PC-3 (cell line): ENCODE measurements at places on chromosomes 6 and 20.

GRCh38 chr20:33668466-33669155 lies 1.9 kb downstream of the ACTL10 start:
- DNase-seq, result no peak
- no peaks in the 10 kb centered on the region for H3K27me3 ChIP-seq
- no peak overlapping the region for H3K27ac ChIP-seq

DNA sequence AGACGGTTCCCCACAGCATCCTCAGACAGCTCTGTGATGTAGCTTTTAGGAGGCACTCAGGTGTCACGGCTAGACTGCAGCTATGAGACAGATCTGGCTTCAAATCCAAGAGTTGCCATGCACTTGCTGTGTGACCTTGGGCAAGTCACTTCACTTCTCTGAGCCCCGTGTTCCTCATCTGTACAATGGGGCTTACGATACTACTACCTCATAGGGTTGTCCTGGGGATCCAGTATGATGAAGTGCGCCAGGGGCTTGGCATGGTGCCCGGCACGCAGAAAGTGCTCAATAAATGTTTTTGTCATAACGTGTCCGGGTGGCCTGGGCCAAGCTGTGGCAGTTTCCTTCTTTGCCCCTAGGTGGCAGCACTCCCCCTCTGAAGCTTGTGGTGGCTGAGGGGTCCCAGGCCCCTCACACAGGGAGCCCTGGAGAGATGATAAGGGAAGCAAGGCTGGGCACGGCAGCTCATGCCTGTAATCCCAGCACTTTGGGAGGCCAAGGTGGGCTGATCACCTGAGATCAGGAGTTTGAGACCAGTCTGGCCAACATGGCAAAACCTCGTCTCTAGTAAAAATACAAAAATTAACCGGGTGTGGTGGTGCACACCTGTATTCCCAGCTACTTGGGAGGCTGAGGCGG lies 19.1 kb upstream of the CHMP4B start:
- no peaks in the 10 kb centered on the region for H3K27me3 ChIP-seq
- H3K27ac ChIP-seq, result no peak overlapping the region
- no peaks in the 10 kb centered on the region for H3K36me3 ChIP-seq
- DNase-seq, result peak; percentile 62
- H3K4me1 ChIP-seq, result peaks cover 62% of the 10 kb centered on the region
- H3K4me3 ChIP-seq, result no peak overlapping the region

DNA sequence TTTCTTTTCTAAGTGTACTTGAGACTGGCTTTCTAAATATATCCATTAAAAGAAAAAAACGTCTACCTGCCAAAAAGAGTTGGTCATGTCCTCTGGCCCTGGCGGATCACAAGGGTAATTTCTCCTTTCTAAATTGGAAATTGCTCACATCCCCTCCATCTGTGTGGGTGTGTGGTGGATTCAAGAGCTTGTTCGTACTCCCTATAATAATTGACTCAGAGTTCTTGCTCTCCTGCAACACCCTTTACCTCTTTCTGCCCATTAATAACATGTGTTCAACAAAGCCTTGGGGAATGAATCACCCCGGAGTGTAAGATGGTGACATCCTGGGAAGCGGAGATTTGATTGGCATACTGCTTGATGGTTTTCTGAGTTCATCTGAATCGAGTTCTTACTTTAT lies 263.8 kb downstream of the ALDH8A1 start:
- H3K4me3 ChIP-seq, result no peak overlapping the region
- DNase-seq, result peak; percentile 31
- H3K27me3 ChIP-seq, result no peaks in the 10 kb centered on the region
- H3K27ac ChIP-seq, result no peak overlapping the region
- H3K36me3 ChIP-seq, result no peaks in the 10 kb centered on the region

- H3K36me3 ChIP-seq, result no peaks in the 10 kb centered on the region
- H3K27me3 ChIP-seq, result 0 out of 2 replicates have a peak, but pooled peaks cover 4% of the 10 kb centered on the region
- H3K4me3 ChIP-seq, result no peak overlapping the region
- no peaks in the 10 kb centered on the region for H3K4me1 ChIP-seq
Measured at GRCh38 chr6:52164319-52165094, 21.7 kb upstream of the IL17A start.

GRCh38 chr6:67541586-67541985 lies 1093.5 kb upstream of the ADGRB3 start:
- H3K4me1 ChIP-seq, result no peaks in the 10 kb centered on the region
- H3K27me3 ChIP-seq, result no peaks in the 10 kb centered on the region
- H3K27ac ChIP-seq, result no peak overlapping the region
- peaks cover 5% of the 10 kb centered on the region; the same call in 1 of the 2 replicates for H3K36me3 ChIP-seq

DNA sequence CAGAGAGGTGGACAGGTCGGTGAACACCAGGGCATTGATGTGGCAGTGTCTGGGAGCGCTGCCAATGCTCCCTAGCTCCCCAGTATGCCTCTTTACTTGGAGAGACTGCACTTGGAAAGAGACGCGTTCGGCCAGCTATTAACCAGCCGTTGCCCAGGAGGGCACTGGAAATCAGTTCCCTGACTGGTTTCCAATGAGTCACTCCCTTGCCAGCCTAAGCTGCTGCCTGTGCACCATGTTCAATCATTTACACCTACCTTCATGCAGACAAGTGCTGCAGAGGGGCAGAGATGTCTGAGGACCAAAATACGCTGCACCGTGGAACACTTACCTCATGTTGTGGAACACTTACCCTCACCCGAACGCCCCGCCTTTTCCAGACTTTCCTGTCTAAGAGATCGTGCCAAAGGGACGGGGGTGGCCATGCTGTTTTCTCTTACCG lies 151.6 kb downstream of the SOBP start:
- peak; percentile 23 for DNase-seq
- H3K27me3 ChIP-seq, result no peaks in the 10 kb centered on the region
- peaks cover 8% of the 10 kb centered on the region for H3K4me1 ChIP-seq
- no peaks in the 10 kb centered on the region for H3K36me3 ChIP-seq

DNA sequence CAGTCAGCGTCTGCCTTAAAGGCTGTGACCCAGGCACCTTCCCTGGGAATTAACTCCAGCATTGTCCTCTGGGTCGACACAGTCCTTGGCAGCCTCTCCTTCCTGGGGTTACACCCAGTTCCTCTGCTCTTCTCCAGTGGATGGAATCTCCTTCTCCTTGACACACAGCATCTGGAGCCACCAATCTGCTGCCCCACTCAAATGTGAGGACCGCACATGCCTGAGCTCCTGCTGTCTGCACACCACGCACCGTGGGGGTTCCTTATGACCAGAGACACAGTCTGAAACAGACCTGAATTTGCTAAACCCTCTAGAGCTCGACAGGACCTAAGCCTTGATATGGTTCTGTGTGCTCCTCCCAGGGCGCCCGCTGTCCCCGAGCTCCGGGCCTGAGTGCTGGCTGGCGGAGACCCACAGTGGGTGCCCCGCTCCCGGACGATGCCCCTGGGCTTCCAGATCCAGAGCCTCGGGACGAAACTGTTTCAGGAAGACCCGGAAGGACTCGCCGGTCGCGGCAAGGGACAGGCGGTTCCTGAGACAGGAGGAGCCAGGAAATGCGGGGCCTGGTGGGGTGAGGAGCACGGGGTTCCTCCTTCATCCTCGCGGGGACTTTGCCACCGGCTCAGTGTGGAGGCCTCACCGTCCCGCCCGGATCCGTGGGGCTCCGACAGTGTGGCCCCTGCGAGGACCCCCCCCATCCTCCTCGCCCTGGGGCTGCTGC lies 2.5 kb upstream of the RAET1G start:
- H3K4me3 ChIP-seq, result peak overlapping the region; percentile 69
- no peaks in the 10 kb centered on the region; the same call in 1 of the 2 replicates for H3K36me3 ChIP-seq
- H3K27ac ChIP-seq, result no peak overlapping the region
- H3K27me3 ChIP-seq, result no peaks in the 10 kb centered on the region

- H3K27me3 ChIP-seq, result no peaks in the 10 kb centered on the region
- H3K4me1 ChIP-seq, result peaks cover 25% of the 10 kb centered on the region
- DNase-seq, result no peak
- H3K36me3 ChIP-seq, result peaks cover 6% of the 10 kb centered on the region; the same call in 1 of the 2 replicates
Measured at GRCh38 chr20:34904202-34904621, 27.8 kb downstream of the ACSS2 start.

GRCh38 chr6:16519265-16520242 lies 241.7 kb downstream of the ATXN1 start:
- H3K27me3 ChIP-seq, result no peaks in the 10 kb centered on the region
- no peak overlapping the region for H3K4me3 ChIP-seq
- peak; percentile 40 for DNase-seq
- H3K36me3 ChIP-seq, result no peaks in the 10 kb centered on the region

DNA sequence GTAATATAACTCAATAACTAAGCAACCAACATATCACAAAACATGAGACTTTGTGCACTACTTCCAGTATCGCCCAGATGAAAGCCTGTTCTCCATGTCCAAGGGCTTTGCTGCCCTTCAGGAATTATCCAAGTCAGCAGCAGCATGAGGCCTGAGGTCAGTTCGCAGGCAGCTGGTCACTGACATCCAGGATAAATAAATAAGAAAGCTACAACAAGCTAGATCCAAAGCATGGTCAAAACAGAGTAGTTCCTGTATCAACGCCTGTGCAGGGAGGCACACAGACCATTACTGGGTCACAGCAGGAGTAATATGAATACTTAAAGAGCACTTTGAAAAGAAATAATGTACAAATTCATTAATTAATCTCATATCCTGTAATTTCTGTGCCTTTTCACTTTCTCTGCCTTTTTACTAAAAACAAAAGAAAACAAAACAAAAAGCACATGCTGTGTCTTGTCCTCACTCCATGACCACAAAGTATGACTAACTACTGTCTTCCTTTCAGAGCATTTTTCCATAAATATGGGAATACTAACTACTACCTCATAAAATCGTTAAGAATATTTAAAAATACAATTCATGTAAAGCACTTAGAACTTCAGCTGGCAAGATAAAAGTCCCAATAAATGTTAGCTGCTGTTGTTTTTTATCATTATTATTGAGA lies 374.9 kb upstream of the IRAK1BP1 start:
- H3K4me3 ChIP-seq, result no peak overlapping the region
- no peaks in the 10 kb centered on the region for H3K27me3 ChIP-seq
- no peak for DNase-seq
- H3K4me1 ChIP-seq, result no peaks in the 10 kb centered on the region
- H3K36me3 ChIP-seq, result no peaks in the 10 kb centered on the region
